IMR-90 (cell line): ENCODE measurements at places on chromosomes 4 and X. TPM values are rescaled to one million over a fixed set of nuclear protein-coding genes. Genes with fewer than 3 reads are reported as not detected.

- H3K4me3 ChIP-seq = no peak overlapping the region
- H3K27ac ChIP-seq = no peak overlapping the region
- H3K36me3 ChIP-seq = no peaks in the 10 kb centered on the region
- no peaks in the 10 kb centered on the region for H3K27me3 ChIP-seq
- DNase-seq = no peak
- no peaks in the 10 kb centered on the region for H3K4me1 ChIP-seq
These were observed 542.7 kb downstream of the FAM133A start for GRCh38 chrX:94216738-94217137.

DNA sequence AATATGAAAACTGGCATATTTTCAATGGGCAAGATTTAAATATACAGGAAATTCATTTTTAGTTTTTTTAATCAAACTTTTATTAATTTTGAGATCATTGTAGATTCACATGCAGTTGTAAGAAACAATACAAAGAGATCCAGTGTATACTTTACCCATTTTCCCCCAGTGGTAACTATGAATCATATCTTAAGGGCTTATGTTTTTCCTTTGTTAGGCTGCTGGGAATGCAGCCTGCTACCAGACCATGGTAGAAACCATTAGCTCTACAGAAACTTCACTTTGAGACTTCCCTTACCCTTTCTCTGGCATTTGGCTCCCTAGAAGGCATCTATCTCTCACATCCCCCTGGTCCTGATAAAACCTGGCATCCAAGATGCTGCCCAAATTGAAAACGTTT lies 147.6 kb upstream of the EOLA2 start:
- peak overlapping the region; percentile 50; the same call in 1 of the 2 replicates for H3K27ac ChIP-seq
- no peaks in the 10 kb centered on the region for H3K36me3 ChIP-seq
- peaks cover 10% of the 10 kb centered on the region for H3K4me1 ChIP-seq

DNA sequence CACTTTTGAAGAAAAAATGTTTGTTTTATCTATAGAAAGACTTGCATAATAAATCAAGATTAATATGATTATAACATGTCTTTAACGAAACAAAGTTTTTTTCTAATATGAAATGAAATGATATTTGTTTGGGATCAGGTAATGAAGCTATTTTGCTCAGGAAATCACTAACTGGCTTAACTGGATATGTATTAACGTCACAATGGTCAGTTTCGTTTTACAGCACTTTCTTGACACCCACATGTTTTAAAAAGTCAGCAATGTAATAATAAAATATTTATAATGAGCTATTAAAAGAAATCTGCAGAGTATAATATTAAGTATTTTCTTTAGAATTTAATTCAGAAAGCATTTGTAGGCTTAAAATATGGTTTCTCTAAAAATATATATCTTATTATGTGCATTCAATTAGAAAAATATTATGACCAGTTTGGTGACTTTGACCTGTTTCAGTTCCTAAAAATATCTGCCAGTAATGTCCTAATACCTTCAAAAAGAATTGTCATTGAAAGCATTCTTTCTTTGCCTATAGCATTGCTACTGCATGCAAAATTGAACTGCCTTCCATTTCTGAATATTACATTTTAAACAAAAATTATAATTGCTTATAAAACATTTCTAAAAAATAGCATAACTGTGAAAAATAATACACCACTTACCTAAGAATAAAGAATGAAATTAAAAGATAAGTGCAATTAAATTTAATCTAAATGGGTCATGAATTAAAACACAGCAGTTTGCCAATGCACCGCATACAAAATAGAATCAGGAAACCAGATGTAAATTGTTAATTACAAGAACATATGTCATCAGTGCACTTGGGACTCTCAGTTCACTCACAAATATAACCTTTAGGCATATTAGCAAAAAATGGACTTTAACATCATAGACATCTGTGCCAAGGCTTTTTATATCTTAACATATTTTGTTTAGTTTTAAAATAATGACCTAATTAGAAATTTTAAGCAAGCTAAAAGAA lies 31.6 kb downstream of the TIGD2 start:
- no peaks in the 10 kb centered on the region for H3K36me3 ChIP-seq
- H3K27ac ChIP-seq = no peak overlapping the region
- no peak for DNase-seq
- H3K27me3 ChIP-seq = peaks cover 3% of the 10 kb centered on the region
- no peak overlapping the region for H3K4me3 ChIP-seq

DNA sequence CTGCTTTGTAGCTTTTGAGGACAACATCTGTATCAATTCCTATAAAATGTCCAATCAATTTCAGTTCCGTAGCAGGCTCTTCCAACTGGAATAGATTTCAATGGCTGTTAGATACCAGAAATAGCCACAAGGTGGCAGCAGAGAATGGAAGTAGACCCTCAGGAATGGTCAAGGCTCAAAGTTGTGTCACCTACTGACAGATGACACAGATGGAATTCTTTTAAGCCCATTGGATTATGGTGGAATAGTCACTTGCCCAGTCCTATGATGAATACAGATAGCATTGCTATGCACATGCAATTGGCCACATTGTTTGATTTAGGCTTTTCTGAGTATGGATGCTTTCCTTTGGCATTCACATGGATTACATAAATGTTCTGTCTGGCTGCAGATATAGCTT lies 130.4 kb upstream of the RADX start:
- H3K4me1 ChIP-seq = no peaks in the 10 kb centered on the region
- no peak overlapping the region for H3K27ac ChIP-seq
- H3K4me3 ChIP-seq = no peak overlapping the region

- H3K4me1 ChIP-seq = peaks cover 2% of the 10 kb centered on the region; the same call in 1 of the 2 replicates
- H3K27ac ChIP-seq = no peak overlapping the region
- peak; percentile 75 for DNase-seq
- H3K27me3 ChIP-seq = no peaks in the 10 kb centered on the region; the same call in 1 of the 2 replicates
- H3K36me3 ChIP-seq = no peaks in the 10 kb centered on the region
- H3K4me3 ChIP-seq = no peak overlapping the region
These were observed 4.2 kb upstream of the JCHAIN start for GRCh38 chr4:70670332-70671014.

- no peaks in the 10 kb centered on the region for H3K4me1 ChIP-seq
- H3K36me3 ChIP-seq = peaks cover 44% of the 10 kb centered on the region
- H3K27ac ChIP-seq = no peak overlapping the region
- no peaks in the 10 kb centered on the region for H3K27me3 ChIP-seq
- no peak for DNase-seq
- no peak overlapping the region for H3K4me3 ChIP-seq
These were observed 104.1 kb downstream of the TNIP2 start for GRCh38 chr4:2651998-2652397.

DNA sequence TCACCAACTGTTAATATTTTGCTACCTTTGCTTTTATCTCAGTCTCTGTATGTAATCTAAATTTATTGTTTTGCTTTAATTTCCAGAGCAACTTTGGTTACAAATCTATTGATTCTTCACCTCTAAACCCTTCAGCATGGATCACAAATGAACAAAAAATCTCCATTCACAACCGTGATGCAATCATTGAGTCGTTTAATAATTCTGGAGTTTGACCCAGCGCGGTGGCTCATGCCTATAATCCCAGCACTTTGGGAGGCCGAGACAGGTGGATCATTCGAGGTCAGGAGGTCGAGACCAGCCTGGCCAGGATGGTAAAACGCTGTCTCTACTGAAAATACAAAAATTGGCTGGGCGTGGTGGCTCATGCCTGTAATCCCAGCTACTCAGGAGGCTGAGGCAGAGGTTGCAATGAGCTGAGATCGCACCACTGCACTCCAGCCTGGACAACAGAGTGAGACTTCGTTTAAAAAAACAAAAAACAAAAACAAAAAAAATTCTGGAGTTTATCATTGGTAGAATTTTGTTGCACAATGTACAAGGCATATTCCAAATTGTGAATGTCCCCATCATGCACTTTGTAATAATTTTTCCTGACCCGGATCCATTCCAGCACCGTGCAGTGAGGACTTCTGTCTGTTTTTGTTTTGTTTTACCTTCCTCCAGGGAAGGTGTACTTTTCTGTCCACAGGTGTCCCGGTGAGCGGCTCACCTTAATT lies 2.3 kb upstream of the IDUA start:
- H3K27me3 ChIP-seq = no peaks in the 10 kb centered on the region
- H3K4me1 ChIP-seq = peaks cover 8% of the 10 kb centered on the region; the same call in 1 of the 2 replicates
- no peaks in the 10 kb centered on the region; the same call in 1 of the 2 replicates for H3K36me3 ChIP-seq
- peak overlapping the region; percentile 12; the same call in 1 of the 2 replicates for H3K4me3 ChIP-seq
- DNase-seq = no peak

DNA sequence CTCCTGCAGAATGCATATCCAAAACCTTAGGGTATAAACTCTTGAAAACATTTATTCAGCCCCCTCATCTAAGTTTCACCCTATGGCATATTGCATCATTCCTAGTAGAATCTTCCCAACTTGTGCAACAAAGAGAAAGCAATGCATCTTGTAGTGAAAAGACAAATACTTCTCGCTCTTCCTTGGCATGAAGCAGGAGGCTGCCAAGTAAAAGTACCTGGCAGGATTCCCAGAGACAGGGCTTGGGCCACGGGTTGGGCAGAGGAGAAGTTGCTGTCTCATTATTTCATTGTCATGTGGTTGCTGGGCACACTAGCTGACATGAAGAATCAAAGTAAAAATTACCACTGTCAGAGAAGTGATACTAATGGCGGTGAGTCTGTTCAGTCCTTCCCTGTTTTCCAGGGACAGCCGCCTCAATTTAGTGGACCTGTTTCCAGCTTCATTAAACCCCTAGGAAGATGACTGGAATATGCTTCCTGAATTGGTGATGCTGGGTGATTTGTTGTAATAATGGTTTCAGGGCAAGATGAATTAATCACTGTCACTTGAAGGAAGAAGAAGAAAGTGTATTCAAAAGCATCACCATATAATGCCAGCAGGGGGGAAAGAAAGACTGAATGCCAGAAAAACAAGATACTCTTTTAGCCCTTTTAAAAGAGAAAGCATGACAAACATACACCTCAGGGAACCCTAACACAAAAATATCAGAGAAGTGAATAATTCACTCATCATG lies 380.5 kb upstream of the IGFBP7 start:
- H3K27me3 ChIP-seq = no peaks in the 10 kb centered on the region
- H3K4me1 ChIP-seq = no peaks in the 10 kb centered on the region
- H3K27ac ChIP-seq = no peak overlapping the region
- H3K4me3 ChIP-seq = no peak overlapping the region

- peaks cover 10% of the 10 kb centered on the region for H3K4me1 ChIP-seq
- H3K36me3 ChIP-seq = no peaks in the 10 kb centered on the region
- DNase-seq = peak; percentile 90
- no peak overlapping the region for H3K4me3 ChIP-seq
- no peaks in the 10 kb centered on the region for H3K27me3 ChIP-seq
These were observed 39.3 kb upstream of the TXK start for GRCh38 chr4:48173056-48173991.

- H3K36me3 ChIP-seq = no peaks in the 10 kb centered on the region
- peaks cover 3% of the 10 kb centered on the region; the same call in 1 of the 2 replicates for H3K4me1 ChIP-seq
- no peak overlapping the region for H3K4me3 ChIP-seq
These were observed 3.9 kb upstream of the LDOC1 start for GRCh38 chrX:141180851-141181250.

- no peak overlapping the region for H3K4me3 ChIP-seq
- no peaks in the 10 kb centered on the region for H3K36me3 ChIP-seq
- H3K27me3 ChIP-seq = no peaks in the 10 kb centered on the region
- no peaks in the 10 kb centered on the region for H3K4me1 ChIP-seq
These were observed 1578.3 kb upstream of the TENM3 start for GRCh38 chr4:180664766-180665368.

GRCh38 chrX:115147220-115147619 lies 42.0 kb upstream of the RBMXL3 start:
- H3K27me3 ChIP-seq = no peaks in the 10 kb centered on the region
- H3K27ac ChIP-seq = no peak overlapping the region
- H3K4me3 ChIP-seq = no peak overlapping the region
- no peaks in the 10 kb centered on the region for H3K4me1 ChIP-seq
- H3K36me3 ChIP-seq = peaks cover 3% of the 10 kb centered on the region; the same call in 1 of the 2 replicates

DNA sequence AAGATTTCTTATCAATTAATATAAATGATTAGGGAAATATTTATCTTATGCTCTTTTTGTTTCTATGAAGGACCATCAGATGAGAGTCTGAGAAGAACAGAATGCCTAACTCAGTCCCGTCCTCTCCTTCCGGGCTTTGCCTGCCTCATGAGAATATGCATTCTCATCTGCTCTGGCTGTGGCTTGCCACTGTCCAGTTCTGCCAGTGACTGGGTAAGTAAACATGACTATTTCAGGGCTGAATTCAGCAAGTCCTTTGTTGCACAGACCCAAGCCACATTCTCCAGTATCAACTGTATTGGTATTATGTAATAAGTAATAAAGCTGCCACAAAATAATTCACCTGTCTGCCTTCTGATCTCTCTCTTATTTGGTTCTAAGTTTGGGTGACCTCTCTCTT lies 110.7 kb downstream of the WDFY3 start:
- H3K27ac ChIP-seq = no peak overlapping the region
- H3K36me3 ChIP-seq = peaks cover 8% of the 10 kb centered on the region
- H3K4me3 ChIP-seq = no peak overlapping the region
- no peaks in the 10 kb centered on the region for H3K4me1 ChIP-seq
- DNase-seq = no peak
- H3K27me3 ChIP-seq = no peaks in the 10 kb centered on the region

Gene SPANXN2
- not detected in 2 replicates for total RNA-seq

Gene UCP1
- not detected in 2 replicates for total RNA-seq
